Stimulated activated CD4-positive, alpha-beta T cell treated with anti-CD3 and anti-CD28 coated beads, TNF-alpha, amount 100 ng/mL, for 48 hours (primary cell): ENCODE measurements at places on chromosomes 2 and 18.

DNA sequence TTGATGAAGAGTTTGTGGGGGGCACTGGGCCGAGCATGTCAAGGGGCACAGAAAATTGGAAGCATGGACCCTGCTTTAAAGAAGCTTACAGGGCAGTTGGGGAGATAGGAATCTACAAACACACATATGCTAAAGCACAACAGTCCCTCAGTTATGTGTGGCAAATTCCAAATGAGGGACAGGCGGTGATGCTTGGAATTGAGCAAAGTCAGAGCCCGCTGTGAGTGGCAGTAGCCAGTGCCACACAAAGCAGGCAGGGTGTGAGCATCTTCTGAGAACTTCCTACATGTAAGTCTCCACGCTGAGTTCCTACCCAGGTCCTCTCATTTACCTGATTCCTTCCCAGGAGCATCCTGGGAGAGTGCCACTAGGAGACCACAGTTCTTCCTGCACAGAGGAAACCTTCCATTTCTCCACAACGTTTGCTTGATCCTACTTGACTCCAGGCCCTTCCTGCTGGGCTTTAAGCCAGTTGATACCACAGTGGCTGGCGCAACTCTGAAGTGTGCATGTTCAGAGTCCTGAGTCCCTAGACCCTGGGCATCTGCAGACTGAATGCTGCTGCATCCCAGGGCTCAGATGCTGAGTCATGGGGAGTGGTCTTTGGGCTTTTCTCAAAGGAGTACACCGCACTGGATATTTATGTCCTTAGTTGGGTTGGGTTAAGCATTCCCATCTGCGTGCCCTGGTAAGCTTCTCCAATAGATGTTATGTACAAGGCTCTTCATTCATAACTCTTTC is 287.3 kb upstream of the REV1 start:
- no peak for DNase-seq

DNA sequence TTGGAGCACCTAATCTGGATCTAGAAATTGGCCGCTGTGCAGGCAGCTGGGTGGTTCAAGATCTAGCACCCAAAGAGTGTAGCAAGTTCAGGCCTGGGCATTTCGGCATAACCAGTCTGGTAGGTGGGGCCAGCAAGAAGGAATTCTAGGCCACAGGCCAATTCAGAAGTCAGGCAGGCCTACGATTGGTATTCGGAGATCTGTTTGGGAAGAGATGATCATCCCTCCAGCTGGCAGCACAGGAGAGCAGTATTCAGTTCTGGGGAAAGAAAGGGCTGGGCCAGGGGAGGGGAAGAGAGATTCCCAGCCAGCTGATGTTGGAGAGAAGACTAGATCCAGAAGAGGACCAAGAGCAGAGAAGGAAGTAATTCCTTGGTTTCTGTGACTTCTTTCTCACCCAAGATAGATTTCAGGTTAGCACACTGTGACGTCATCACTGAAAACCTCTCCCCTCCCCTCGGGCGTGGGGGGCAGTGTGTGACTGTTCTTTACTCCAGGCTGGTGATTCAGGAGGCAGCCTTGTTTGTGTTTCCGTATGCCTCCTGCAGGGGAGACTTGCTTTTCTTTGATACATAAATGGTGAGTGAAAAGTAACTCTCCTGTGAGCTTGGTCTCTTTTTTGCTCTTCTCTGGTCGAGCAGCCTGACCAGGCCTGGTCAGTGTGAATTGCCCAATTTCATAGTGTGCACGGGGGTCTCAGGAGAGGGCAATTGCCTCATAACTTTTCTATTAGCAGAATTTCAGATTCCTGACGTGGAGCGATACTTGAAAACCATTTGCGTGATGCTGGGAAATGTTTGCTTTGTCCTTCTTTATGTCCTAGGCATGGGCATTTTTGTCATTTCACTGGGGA is 61.1 kb downstream of the MEIS1 start:
- no peak for DNase-seq

DNA sequence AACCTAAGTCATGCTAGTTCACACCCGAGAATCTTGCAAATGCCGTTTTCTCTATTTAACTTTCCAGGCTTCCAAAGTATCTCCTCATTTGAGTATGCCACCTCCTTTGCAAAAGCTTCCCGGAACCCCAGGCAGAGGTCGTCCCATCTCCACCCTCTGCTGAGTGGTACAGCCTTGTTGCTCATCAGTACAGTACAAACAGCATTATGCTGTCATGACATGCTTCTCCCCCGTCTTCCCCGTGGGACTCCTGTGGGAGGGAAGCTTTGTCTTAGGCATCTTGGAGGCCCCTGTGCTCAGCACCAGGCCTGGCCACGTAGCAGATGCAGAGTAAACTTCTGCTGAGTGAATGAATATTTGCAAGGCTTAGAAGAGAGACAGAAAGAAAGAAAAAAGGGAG is 102.7 kb downstream of the CDCA7 start:
- DNase-seq, result no peak

GRCh38 chr18:21557607-21558253 is 42.8 kb downstream of the ESCO1 start:
- DNase-seq, result no peak

DNA sequence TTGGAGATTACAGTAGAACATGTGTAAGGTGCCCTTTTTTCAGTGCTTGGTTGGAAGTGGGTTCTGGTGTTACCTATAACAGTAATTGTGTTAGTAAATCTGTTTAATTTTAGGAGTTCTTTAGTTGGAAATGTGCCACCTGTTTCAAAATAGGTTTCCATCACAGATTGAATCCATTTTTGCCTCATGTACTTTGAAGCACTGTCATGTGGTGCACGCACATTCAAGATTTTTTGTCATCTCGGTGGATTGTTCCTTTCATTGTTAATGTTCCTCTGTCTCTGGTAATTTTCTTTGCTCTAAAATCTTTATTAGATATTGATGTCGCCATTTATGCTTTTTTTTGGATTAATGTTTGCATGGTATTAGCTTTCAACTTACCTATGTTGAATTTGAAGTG is 1.3 kb downstream of the ATP9B start:
- no peak for DNase-seq

- DNase-seq, result no peak
Observed at GRCh38 chr2:102083393-102083703, 59.2 kb upstream of the IL1R1 start.

DNA sequence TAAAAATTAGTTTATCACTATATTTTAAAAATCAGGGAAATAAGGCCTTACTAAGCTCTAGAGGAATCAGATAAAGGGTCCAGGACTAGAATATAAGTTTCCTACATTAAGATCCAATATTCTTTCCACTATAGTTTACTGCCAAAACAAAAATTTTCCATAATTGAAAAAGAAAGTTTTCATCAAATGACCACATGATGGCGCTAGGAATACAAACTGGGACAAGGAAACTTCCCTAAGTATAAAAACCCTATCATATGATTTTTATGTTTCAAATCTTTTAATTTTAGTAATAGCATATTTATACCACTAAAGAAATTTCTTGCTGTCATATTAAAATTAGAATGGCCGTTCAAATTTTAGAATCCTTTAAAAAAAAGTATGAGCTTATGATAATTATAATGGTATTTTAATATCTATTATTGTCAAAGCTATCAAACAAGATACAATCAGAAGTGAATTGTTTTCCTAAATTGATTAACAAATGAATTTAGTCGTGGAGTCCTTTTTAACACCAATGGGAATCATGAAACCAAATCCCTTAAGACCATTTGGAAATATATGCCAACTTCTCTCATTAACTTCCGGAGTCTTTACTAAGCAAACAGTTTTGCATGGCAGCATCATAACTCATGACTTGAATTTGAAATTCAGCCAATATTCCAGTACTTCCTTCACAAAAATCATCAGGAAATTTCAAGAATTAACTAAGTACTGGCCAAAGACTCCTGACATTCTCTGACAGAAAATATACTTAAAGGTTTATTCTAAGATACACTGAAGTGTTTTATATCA is 70.3 kb downstream of the SCN1A start:
- no peak for DNase-seq

DNA sequence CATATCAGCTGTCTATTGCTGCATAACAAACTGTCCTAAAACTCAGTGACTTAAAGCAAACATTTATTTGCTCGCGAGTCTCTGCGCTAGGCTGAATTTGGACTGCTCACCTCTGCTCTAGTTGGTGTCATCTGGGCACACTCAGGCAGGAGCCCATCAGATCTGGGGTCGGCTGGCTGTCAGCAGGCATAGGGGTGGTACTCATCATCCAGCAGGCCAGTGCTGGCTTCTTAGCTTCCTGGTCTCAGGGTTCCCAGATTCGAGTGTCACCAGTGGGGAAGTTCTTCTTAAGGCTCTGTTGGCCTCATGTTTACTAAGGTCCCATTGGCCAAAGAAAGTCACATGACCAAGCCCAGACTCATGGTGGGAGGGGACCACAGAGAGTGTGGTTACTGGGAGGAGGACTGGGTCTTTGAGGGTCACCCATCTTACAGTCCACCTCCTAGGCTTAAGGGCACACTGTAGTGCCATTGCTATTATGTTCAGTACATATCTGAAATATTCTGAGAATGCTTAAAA is 71.6 kb upstream of the ATG16L1 start:
- DNase-seq, result no peak

GRCh38 chr2:175804122-175804521 is 197.9 kb downstream of the LNPK start:
- DNase-seq, result no peak

DNA sequence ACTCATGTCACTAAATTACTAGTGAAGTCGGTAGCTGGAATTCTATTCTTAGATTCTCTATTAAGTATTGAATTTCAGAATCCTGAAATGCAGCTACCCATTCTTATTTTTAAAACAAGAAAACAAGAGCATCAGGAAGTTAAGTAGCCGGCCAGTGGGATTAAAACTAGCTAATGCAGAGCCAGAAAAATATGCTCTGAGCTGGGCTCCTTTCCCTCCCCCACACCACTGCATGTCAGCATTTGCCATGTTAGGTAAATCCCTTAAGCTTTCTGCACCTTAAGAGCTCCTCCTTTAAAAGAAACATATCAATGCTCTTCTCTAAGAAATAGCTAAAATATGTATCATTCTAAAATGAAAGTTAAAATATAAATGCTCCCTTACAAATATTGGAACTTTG is 72.2 kb upstream of the MFF start:
- no peak for DNase-seq

GRCh38 chr18:31684279-31685096 is at the start of gene B4GALT6:
Gene B4GALT6 (minus strand): TSS chr18:31684581. CDS start chr18:31684426, 155 bp downstream.
- no peak for DNase-seq

DNA sequence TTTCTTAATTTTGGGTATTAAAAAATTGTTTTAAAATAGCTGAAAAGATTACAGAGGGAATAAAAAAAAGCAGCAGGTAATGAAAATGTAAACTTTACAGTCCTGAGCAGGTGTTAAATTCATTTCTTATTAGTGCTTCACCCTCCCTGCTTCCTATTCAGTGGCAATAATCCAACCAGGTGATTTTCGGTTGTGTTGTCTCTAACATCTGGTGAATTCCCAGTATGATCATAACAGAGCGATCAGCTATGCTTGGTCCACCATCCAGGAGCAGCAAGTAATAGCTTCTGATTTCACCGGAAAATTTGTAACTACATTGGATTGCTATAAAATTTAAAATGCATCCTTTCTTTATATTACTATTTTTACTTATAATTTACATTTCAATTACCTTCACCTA is 673.1 kb downstream of the SOCS6 start:
- DNase-seq, result no peak

DNA sequence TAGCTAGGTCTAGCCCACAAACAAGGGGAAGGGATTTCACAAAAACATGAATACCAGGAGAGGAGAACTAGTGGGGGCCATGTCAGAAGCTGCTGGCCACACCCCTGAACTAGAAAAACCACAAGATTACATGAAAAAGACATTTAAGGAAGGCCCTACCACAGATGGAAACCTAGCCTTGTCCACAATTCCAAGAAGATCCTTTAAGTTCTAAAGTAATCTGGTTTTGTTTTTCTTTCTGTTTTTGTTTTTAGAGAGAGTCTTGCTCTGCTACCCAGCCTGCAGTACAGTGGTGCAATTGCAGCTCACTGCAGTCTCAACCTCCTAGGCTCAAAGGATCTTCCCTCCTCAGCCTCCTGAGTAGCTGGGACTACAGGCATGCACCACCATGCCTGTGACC is 34.2 kb upstream of the CAB39 start:
- DNase-seq, result no peak

DNA sequence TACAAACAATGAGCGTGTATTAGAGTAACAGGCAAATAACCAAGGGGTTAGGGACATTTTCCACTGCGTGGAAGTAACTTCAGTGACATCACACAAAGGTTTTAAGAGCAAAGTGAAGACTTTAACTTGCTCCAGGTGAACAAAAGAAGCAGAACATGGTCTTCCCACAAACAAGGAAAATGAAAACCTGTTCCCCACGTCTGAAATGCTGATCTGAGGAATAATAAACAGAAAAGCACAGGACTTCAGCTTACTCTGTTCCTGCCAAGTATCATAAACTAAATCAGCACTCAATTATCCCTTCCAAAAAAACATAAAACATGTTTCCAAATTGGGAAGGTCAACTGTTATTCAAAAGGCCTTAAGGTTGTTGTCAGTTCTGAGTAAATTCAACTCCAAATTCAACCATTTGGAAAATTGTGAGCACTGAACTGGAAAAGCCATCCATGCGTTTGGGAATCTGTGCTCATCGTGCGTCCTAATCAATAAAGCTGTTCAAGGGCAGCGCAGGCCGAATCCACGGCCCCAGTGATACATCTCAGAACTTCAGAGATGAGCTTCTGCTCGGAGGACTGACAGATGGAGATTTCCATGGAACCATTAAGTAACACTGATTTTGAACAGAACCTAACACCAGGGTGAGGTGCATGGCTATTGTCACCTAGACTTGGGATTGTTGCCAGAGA is 7.7 kb upstream of the SNTG2 start:
- DNase-seq, result no peak

DNA sequence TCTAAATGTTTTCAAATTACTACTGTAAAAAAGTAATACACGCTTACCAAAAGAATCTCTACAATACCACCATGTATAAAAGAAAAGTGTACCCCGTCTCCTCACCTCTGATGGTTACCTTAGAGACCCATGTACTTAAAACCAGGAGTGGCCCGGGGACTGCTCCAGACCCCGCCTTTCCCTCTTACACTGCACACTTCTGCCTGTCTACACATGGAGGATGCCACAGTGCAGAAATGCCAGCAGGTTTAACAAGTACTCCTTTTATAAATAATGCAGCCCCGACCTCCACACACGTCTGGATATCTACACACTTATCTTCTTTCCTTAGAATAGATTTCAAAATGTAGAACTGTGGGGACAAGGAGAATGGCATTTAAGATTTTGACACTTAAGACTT is 5.3 kb downstream of the HDAC4 start:
- DNase-seq, result no peak

DNA sequence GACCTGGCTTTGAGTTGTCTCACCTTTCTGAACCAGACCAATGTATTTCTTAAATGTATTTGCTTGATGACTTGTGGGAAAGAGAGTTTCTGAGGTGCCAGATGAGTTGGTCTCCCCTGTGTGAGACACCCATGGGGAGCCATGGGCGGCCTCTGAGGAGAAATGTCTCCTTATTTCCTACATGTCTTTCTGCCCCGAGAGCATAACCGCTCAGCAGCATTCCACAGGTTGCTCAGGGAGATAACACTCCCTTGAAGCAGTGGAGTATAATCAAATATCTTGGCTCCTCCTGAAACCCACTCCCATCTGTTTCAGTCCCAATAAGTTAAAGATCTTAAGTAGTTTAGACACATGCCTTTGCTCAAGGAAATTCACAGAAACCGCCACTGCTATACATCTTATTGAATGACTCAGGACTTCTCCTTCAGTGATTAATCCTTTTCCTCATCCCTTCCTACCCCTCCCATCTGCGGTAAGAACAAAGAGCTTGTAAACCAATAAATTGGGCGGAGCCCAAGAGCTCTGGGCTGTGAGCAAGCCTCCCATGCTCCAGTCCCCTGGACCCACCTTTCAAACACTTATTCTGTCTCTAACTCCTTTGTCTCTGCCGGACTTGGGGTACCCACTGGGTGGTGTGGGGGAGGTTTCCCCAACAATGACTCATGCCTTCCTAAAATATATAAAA is 285.5 kb upstream of the LRRTM4 start:
- DNase-seq, result no peak
